Bone marrow (tissue), 2 donors: ENCODE measurements at places on chromosomes 7 and 10.

DNA sequence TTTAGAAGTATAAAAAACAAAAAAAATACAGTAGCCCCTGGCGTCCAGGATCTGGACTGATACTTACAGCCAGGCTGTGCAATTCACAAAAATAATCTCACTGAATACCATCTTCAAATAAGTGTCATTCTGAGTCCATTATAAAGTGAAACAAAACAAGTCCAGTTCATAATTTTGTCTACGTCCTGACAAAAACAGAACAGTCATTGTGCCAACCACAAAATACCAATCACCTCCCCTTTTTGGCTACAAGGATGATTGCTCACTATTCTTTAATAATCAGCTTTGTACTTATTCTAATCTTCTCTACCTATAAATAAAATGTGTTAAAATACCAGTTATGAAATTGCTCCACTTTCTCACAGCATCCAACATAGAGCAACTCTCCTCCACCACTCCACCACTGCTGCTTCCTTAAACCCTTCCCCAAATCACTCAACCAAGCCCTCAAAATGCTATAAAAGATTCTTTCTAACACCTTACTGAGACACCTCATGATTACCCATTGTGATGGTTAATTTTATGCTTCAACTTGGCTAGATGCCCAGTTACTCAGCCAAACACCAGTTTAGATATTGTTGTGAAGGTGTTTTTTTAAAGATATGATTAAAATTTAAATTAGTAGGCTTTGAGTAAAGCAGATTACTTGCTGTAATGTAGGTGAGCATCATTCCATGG, 479.8 kb upstream of the SEMA3A start:
- no peak for DNase-seq

DNA sequence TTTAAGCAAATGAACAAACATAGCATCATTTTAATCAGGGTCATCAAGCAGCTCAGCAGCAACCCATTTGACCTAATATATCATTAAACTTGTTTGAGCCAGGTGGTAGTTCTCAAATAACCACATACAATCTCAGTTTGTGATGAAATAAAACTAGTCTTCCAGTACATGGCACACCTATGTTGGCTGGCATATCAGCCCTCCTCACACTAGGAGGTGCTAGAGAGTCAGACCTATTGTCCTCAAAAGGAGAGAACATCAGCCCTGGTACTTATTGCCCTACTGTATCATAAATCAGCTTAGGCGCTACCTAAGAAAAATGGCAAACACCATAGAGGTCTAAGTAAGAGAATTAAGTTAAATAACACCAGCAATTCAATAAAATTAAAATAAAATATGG, 81.7 kb downstream of the CABCOCO1 start:
- no peak for DNase-seq

GRCh38 chr10:123998197-123999141, 94.9 kb downstream of the CHST15 start:
- no peak for DNase-seq

DNA sequence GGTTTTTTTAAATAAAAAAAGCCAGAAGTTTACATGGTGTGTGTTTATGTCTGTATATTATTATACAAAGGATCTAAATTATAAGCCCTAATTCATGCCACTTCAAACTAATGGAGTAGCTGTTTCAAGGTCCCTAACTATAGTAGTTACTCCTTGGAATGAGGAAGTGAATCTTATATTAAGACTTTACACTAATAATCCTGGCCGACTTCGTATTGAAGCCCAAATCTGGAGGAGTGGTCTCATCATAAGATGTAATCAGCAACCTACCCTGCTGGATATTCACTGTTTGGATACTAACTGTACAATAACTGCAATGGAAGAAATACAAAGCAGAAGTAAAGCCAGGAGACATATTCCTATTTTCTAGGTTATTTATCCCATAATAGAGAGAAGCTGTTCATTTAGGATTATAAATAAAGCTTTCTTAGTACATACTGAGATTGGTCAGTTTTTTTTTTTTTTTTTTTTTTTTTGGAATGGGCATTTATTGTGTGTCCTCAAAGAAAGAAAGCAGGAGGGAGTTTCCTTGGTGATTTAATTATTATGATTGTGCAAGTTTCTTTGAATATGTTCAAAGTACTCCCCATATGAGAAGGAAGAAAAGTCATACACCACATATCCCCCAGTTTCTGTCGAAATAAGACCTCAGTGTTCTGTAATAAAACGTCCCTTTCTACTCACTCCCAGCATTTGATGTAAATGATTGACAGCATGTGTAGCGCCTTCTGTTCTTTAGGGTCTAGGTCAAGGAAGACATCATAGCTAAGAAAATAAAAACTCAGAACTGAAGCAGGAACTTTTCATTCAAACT, 397.8 kb downstream of the EXOC4 start:
- DNase-seq = no peak

- DNase-seq = no peak
Measured at GRCh38 chr7:26700386-26700785, 164.0 kb downstream of the SKAP2 start.
